ENCODE measurements at places on chromosomes 1 and 21.

- no peak for DNase-seq
Measured at GRCh38 chr21:35697321-35697808, 363.0 kb downstream of the SETD4 start.

GRCh38 chr21:46406001-46406400, 52.7 kb upstream of the DIP2A start:
- no peak for DNase-seq

- no peak for DNase-seq
Measured at GRCh38 chr1:44031252-44032169, at the start of gene SLC6A9. TSS of gene SLC6A9 (minus strand) at chr1:44031462. CDS start at chr1:44024277, 7,185 bp downstream.

- no peak for DNase-seq
Measured at GRCh38 chr1:117128323-117129079, 7.0 kb upstream of the TRIM45 start.

DNA sequence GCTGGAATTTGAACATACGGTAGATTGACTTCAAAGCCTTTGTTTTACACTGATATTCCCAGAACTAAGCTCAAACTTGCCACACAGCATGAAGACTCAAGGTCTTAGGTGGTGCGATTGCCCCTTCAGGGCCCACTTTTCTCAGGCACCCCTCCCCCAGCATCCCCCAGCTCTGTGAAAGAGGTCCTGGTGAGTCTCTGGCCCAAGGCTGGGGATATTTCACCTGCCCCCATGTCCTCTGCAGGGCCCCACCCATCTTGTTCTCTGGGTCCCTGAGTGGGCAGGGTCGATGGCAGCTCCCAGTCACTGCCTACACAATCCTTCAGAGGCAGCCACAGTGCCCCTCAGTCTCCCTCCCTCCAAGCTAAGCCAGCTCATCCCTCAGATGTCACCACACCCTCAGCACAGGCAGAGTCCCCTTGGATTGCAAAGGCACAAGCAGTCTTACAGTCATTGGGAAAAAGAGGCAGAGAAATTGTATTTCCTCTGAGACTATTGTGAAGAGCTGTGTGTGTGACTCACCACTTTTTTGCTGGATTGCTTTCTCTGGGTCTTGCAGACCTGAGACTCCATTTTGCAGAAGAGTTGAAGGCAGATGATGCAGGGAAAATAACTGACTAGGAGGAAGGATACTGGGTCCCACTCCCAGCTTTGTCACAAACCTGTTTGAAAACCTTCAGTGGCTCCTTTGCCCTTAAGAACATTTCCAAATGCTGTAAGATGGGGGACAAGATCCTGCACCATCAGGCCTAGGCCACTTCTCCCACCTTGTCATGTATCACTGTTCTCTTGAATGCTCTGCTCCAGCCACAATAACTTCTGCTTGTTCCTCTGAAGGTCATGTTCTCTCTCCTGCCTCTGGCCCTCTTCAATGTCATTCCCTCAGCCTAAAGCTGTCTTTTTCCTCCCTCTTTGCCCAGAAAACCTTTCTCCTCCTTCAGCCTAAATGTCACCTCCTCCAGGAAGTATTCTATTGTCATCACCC, 119.1 kb upstream of the GRIK3 start:
- DNase-seq = no peak

- DNase-seq = no peak
Measured at GRCh38 chr21:31162079-31162699, 123.9 kb upstream of the KRTAP19-8 start.

GRCh38 chr21:46627726-46628125, 7.7 kb upstream of the PRMT2 start:
- DNase-seq = no peak

- no peak for DNase-seq
Measured at GRCh38 chr21:17981060-17981740, 162.0 kb upstream of the C21orf91 start.

GRCh38 chr1:97621955-97622354, 298.9 kb downstream of the DPYD start:
- no peak for DNase-seq

GRCh38 chr1:11328444-11328843, 55.4 kb downstream of the UBIAD1 start:
- DNase-seq = no peak

- no peak for DNase-seq
Measured at GRCh38 chr1:151898519-151898991, 10.8 kb downstream of the THEM4 start.

DNA sequence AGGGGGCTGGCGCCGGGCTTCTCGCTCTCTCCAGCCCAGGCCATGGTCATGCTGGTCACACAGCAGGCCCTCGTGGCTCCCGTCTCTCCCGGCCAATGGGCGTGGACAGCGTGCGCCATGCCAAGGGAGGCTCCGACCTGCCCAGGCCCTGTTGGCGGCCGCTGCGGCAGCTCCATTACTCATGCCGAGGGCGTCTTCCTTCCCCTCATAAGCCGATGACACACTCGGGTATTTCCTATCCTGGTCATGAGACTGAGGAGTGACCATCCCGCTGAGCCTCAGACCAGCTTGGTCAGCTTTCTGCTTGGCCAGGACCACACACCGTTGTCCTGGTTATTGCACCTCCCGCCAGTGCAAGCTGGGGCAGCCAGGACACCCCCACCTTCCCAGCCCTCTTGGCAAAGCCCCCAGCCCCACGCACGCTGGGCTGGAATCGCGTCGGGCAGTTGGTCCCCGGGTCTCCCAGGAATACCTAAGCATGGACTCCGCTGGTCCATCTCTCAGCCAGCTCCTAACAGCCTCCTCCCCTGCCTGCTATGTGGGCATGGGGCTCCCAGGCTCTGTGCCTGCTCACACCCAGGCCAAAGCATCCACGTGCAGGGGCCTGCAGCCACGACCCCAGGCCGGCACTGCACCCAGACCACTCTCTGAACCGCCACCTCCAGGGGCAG, 49.8 kb downstream of the ARHGEF16 start:
- peak; percentile 94 for DNase-seq

DNA sequence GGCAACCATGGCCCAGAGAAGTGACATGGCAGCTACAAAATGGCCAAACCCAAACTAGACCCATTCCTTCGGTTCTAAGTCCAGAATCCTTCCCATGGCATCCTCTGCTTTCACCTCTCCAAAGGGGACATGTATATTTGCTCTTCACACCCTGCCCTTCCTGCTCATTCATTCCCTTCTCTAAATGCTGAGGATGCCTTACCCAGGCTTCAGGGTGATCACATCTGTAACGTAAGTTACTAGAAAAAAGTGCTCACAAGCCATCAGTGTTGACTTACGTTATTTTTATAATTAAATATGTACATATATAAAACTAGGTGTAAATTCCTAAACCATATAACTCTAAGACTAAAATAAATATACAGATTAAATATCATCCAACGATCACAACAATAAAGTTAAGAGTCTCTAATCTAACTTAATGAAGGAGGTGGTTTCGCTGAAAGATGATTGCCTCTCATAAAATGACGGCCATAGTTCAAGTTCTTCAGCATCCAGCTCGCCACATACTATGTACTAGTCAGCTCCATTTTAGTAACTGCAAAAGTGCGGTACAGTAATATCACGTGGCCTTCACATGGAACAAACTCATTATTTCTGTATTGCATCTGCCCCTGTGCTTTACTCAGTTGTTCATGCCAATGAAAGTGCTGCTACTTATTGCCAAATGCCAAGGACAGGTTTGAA, 74.6 kb downstream of the TENT5C start:
- no peak for DNase-seq

- no peak for DNase-seq
Measured at GRCh38 chr1:153573351-153573750, 7.7 kb upstream of the S100A2 start.

- DNase-seq = no peak
Measured at GRCh38 chr1:91148641-91149069, 126.8 kb upstream of the ZNF644 start.

DNA sequence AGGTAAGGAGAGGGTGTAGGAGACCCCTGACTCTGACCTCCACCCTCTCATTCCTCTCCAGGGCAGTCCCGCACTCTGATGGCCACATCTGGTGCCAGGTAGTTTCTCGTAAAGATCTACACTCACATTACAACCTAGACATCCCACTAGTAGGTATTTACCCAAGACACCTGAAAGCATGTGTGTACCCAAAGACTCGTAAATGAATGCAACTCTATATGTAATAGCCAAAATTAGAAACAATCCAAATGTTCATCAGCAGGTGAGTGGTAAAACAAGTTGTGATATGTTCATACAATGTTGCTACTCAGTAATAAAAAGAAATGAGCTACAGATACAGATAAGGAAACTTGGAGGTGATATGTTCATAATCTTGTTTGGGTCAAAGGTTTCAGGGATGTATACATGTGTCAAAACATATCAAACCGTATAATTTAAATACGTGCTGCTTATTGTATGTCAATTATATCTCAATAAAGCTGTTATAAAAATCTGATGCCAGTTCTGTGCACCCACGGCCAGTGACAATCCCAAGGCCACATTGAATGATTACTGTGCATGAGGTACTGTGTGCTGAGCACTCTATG, 37.8 kb upstream of the SLC2A1 start:
- no peak for DNase-seq

DNA sequence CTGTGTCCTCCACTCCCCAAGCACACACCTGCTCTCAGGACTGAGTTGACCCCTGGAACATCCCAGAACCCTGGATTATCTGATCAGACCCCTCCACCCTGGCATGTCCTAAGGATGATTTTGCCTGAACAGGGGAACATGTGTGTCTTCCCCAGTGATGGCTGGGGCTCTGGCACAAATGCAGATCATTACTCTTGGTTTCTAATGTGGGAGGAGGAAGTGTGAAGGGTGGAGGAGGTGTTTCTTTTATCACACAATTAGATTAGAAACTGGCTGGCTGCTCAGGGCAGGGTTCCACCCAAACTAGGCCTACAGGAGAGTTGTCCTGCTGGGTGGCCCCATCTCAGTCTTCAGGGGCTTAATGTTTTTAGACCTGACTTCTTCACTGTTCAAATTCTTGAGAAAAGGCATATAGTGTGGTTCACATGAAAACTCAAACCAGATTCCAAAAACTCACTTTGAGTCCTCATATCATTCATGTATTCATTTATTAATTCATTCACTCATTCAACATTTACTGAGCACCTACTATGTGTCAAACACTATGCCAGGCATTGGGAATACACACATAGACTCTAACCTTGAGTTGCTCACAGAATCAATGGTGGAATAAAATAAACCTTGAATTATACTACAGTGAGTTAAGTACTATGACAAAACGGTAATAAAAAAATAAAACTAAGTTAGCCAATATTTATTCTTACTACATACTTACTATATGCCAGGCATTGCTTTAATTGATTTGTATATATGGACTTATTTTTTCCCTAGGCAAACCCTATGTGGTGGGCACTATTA, 221.8 kb upstream of the JUN start:
- DNase-seq = no peak

Measured in GM04503 (cell line).